ENCODE measurements at places on chromosomes 16 and 17.
A peak's percentile ranks its signal among the peaks of the same experiment; 100 is the strongest.

GRCh38 chr16:53773150-53773846 lies 69.3 kb downstream of the FTO start:
- peak; percentile 45 for DNase-seq

GRCh38 chr17:78095035-78095434 lies 33.5 kb downstream of the TMC6 start:
- no peak for DNase-seq

DNA sequence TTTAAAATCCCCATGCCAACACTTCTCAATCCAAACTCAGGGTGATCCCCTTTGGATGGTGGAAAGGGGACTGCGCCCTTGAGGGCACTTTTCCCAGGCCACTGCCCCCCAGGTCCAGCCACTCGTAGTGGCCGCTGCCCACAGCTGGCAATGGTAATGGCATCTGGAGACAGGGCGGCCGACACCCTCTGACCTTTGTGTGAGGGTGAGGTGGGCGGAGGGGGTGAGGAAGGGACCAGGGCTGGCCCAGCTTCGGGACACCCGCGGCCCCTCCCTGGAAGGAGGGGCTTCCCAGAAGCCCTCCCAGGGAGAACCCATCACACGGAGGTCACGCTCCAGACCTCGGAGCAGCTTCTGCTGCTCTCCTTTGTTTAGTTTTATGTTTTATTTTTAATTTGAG lies 289.7 kb downstream of the FOXL1 start:
- no peak for DNase-seq

GRCh38 chr16:31025339-31025738 lies 8.0 kb upstream of the STX4 start:
- DNase-seq: no peak

DNA sequence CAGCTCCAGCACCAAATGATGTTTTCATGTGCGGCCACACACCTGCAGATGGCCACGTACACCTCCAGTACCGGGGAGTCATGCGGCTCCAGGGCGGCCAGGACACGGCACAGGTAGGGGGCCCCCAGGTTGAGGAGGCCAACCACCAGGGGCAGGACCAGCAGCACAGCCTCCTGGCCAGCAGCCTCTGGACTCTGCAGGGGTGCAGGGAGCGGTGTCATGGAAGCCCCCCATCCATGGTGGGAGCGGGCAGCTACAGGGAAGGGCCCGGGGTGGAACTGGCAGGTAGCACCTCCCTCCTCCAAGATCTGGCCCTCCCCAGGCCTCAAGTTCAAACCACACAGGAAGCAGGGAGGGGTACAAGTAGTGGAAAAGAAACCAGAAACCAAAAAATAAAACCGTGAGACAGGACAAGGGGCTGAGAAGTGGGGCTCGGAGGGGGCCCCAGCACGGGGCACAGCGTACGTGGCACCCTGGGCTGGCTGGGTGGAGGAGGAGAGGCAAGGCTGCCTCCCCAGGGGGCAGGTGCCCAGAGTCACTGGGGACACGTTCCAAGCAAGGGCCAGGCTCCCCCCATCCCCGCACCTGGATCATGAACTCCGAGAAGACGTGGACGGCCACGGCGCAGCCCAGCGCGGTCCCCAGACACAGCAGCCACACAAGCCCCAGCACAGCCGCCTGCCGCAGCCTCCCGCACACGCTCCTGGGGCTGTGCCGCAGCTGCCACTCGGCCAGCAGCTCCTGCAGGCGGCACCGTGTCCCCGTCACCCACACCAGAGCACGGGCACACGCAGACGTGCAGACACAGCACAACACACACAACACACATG lies 7.4 kb downstream of the TMC6 start:
- no peak for DNase-seq

DNA sequence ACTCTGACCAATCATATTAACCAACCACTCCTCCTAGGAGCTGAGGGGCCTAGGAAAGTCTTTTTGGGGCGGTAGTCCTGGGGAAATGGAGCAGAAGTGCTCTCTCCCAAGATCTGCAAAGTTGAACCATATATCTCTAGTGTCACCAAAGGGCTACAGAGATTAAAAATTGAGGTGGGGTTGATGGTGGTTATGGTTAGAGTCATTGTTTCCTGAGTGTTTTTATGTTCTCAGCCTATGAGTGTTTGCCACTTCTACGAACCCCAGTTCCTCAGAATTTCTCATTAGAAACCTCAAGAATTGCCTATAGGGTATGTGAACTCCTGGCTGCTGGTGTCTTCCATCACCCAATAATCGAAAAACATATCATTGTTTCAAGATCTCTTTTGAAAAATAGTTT lies 217.8 kb downstream of the CDRT15L2 start:
- DNase-seq: no peak

- DNase-seq: no peak
Observed at GRCh38 chr17:59355702-59356325, 24.4 kb downstream of the YPEL2 start.

DNA sequence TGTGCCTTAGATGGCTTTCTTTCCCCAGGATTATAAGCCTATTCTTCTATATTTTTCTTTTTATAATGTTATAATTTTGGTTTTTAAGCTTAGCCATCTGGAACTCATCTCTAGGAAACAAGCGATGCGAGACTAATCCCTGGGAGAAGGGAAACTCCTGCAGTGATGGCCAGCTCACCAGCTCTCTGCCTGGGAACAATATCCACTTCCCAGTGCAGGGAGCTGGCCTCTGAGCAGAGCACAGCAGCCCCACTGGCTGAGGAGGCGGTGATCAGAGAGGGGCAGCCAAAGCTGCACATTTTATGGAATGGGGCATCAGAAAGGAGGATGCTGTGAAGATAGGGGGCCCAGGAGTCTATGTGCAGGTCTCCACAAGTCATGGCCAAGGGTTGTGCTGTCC lies 183.3 kb downstream of the LGALS9B start:
- no peak for DNase-seq

- no peak for DNase-seq
Observed at GRCh38 chr17:49038138-49038537, 41.0 kb downstream of the IGF2BP1 start.

DNA sequence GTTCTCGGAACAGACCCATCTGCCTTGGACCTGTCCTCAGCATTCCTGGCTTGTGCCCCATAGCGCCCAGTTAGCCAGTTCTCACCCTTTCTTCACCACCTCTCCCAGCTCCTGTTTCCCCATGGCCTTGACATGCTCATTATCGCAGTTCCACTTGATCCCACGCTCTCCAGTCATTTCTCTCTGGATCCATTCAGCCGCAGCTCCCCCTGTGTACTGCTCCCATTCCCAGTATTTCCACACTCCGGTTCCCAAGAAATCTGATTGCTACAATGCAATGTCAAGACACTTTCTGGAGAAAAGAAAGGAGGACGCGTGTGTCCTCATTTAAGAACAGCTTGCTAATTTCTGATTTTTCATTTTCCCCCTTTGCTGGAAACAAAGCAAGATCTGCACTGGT lies 55.4 kb downstream of the TMEM186 start:
- no peak for DNase-seq

GRCh38 chr16:89114159-89114981 lies 20.7 kb downstream of the ACSF3 start:
- no peak for DNase-seq

- DNase-seq: no peak
Observed at GRCh38 chr17:49223517-49224197, 6.9 kb downstream of the PHOSPHO1 start.

DNA sequence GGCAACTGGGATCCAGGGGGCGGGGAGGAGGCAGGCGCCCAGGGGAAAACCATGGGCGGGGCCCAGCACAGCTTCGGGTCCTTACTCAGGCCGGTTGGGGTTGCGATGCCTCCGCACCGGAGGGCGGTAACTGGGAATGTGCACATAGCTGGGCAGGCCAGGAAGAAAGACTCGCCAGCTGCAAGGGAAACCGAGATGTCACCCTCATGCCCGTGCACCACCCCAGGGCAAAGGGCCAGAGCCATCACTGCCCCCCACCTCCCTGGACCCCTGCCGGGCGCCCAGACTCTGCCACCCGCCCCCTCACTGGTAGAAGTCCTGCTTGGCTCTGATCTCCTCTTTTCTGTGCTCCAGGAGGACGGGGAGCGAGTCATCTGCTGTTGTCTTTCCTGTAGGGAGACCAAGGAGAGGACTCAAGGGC lies 6.7 kb downstream of the ALOX12B start:
- DNase-seq: no peak

DNA sequence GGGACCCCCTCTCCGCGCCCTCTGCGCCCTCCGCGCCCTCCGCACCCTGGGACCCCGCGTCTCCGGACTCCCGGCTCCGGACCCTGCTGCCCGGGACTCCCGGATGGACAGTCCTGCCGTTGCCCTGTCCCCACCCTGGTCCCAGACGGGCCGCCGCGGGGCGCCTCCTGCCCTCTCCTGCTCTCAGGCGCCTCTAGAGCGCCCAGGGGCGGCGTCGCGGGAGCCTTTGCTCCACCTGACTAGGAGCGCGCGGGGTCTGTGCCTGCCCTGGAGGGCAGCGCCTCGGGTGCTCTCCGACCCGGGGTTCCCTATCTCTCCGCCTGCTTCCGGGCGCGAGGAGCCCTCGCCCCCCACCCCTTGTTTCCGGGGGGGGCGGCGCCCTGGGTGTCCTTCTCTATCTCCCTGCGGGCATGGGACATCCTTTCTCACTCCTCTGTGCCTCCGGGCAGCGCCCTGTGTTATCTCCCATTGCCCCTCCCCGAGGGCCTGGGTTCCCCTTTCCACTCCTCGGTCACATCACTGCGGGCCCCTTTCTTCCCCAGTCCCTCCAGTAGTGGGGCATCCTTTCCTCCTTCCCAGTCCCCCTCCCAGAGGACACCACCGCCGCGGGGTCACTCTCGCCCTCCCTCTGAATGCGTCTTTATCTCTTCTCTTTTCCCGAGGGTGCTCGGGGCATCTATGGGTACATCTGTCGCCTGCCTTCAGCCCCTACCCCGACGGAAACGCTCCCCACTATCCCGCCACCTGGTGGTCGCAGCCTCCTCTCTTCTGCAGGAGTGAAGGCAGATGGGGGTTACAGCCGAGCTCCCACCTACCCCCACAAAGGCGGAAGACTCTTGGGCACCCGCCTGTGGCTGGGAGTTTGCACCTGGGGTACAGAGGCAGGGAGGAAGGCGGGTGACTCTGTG lies 875 bp downstream of the PRKCB start:
- no peak for DNase-seq

DNA sequence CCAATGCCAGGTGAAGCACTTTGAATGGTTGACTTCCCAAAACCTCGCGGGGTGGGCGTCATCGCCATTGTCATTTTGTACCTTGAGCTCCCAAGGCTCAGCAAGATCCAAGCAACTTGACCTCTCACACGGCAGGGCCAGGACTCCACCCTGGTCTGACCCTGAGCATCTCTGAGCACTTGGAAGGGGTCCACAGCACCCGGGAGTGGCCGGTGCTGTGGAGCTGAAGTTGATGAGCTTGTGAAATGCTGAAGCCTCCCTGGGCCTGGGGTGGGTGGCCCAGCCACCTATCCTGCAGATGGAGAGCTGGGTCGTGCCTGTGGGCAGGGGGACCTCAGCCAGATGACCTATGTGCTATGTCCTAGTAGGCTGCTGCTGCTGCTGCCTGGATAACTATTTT lies 283.3 kb upstream of the FOXF1 start:
- DNase-seq: no peak

Data from HFF-Myc (cell line).